Posterior vena cava (tissue), 2 donors: ENCODE measurements at places on chromosomes 12 and 14. TPM values are rescaled to one million over a fixed set of nuclear protein-coding genes. Genes with fewer than 3 reads are reported as not detected.

Gene SDSL
- total RNA-seq = 1.1 TPM

Gene MYL2
- not detected for total RNA-seq

GRCh38 chr14:101063121-101063520 lies 159.6 kb upstream of the RTL1 start:
- DNase-seq = peak; percentile 43

DNA sequence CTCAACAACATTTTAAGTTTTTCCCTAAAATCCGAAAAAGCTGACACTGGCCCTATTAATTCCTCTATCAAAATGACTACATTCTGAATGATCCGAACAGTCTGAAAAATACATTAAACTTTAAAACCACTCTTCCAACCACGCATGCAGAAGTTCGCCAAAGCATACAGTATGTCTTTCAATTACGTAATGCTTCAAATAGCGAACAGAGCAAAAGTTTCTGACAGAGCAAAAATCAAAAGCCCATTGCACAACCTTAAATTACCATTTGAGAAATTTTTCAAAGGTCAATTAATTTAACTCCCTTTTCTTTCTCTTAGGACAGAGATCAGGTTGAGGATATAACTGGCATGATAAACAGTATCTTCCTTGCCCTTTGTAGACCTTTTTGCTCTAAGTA lies 33.2 kb downstream of the LRIG3 start:
- DNase-seq = no peak

Gene MUCL1
- not detected for total RNA-seq

- no peak for DNase-seq
Measured at GRCh38 chr12:119258556-119258955, 76.0 kb upstream of the CCDC60 start.

DNA sequence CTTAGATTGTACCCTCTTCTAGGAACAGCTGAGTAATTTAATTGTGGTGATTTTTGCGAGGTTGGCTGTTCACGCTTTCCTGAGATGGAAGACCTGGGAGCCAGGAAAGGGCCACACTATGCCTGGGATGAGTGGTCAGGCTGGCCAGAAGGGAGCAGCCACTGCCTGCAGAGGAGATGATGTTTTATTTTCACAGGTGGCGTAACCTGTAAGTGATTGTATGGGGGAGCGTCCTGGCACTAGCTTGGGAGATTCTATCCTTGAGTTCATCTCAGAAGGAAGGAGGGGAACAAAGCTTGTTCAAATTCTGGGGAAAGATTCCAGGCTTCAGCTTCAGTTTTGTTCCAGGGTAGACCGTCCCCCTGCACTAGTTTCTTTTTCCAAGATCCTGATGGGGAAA lies 1.2 kb downstream of the RPH3A start:
- no peak for DNase-seq

GRCh38 chr14:23207146-23207540 lies 23.7 kb upstream of the SLC7A8 start:
- DNase-seq = no peak

Gene KRT86
- not detected for total RNA-seq

DNA sequence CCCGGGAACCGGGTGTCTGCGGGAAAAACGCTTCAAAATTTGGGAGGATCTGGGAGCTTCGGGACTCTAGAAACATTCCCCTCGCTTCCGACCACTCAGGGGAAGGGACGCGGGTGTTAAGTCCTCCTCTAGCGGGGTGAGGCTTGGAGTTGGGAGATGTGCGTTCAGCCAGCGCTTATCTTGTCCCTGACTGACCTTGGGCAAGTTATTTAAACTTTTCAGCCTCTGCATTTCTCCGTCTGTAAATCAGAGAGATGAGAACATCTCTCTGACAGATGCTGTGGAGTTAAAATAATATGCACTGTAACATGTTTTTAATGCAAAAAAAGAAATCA lies 76.9 kb upstream of the ANO4 start:
- DNase-seq = no peak

Gene NRL
- 1.1 TPM for total RNA-seq

DNA sequence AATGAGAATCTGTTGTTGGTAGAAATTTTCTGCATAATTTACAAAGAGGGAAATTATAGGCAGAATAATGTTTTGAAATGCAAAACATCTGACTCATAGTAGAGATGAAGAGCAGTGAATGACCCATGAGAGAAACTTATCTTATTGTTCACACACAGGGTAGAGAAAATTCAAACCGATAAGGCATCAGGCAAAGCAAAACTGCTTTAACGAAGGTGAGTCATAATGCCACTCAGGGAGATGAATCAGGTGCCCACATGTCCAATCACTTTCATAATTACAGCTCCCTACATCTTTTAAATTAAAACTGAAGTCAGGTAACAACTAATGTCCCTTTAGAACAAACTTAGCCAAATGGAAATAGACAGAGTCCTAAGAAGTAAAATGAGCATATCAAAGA lies 265.6 kb upstream of the GARIN6 start:
- no peak for DNase-seq

Gene TTC8
- 26.8 TPM for total RNA-seq

- DNase-seq = no peak
Measured at GRCh38 chr14:49892301-49892635, 614 bp upstream of the ARF6 start.
